ENCODE measurements at places on chromosomes 16 and 17. TPM values are rescaled to one million over a fixed set of nuclear protein-coding genes. Genes with fewer than 3 reads are reported as not detected.

Gene VTN
- 2.7 TPM for total RNA-seq

Gene CNTNAP1
- total RNA-seq: 16.4 TPM

Gene CCDC78
- 2.1 TPM for total RNA-seq

Gene NPW
- 2.9 TPM for total RNA-seq

GRCh38 chr16:24348545-24349290, 92.6 kb downstream of the CACNG3 start:
- no peak for DNase-seq

Gene ABCC11
- total RNA-seq: 0.29 TPM

DNA sequence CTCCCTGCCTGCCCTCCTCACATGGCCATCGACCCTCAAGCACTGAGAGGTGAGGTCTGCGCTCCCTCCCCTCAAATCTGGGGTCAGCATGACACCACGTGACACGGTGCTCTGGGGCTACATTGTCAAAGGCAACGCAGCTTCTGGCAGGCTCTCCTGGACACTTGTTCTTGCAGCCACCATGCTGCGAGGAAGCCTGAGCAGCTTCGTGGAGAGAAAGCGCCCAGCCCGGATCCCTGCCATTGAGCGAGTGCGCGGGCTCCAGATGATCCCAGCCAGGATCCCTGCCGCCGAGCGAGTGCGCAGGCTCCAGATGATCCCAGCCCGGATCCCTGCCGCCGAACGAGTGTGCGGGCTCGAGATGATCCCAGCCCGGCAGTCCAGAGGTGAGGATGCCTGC, 70.9 kb upstream of the METRNL start:
- DNase-seq: no peak

DNA sequence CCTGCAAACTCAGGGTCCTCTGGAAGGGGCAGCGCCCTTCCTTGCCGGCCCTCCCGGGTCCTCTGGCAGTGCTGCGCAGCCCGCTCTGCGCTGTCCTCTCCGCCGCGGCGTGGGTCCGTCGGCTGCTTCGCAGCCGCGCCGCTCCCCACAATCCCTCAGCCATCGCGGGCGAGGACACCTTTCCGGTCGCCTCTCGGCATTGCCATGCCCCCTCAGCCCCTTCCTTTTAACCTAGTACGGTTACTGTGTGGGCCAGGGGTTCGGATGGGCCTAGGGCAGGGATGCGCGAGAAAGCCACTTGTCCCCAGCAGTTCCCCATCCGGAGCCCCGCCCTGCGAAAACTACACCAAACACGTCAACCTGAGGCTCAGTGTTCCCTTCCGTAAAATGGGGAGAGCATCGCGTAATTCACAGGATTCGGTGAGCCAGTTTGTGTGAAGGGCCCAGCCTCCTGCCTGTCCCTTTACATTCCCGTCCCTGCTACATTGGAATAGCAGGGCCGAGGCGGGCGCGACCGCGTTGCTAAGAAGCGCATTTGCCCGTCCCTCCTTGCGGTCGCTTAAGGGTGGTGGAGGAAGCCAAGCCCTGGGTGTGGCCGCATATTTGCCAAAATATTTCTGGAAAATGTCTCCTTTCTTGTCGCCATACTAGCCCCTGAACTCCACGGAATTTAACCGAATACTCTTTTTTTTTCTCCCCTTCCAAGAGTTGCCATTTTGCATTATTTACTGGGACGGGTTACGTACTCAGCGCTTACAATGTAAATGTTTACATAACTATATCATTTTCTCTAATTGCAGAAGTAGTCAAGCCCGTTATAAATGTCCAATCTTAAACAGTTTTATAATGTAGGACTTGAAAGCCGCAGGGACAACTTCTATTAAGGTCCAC, 13.2 kb downstream of the COPZ2 start:
- peak; percentile 48 for DNase-seq

DNA sequence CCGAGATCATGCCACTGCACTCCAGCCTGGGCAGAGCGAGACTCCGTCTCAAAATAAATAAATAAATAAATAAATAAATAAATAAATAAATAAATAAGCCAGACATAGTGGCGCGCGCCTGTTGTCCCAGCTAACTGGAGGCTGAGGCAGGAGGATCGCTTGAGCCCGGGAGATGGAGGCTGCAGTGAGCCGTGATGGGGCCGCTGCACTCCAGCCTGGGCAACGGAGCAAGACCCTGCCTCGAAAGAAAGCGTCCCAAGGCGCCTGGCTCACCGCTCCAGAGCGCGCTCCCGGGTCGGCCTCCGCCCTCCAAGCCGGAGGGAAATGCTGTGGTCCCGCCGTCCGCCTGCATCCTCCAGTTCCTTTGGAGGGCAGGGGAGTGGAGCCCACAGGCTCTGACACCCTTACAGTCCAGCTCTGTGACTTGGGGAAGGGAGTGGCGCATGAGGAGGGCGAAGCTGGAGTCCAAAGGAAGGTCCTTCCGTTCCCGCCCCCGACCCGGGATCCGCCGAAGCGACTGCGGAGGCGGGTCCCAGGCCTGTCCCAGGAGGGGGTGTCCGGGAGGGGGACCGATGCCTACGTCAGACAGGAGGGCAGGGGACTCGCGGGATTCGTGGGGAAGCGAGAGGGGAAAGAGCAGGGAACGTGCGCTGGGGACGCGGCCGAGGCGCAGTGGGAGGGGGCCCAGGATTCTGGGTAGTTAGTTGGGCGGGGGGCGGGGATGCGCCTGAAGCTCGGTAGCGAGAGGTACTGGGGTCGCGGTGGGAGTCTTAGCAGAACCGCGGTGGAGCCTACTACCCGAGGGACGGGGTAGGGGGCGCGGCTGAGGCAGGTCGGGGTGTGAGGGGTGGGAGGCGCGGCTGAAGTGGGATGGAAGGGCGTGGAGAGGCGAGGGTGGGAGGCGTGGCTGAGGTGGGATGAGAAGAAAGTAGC, 8.4 kb upstream of the TRPV2 start:
- peak; percentile 29 for DNase-seq

Gene FOXC2
- total RNA-seq: 15.9 TPM

Gene DNAAF8
- 2.7 TPM for total RNA-seq

DNA sequence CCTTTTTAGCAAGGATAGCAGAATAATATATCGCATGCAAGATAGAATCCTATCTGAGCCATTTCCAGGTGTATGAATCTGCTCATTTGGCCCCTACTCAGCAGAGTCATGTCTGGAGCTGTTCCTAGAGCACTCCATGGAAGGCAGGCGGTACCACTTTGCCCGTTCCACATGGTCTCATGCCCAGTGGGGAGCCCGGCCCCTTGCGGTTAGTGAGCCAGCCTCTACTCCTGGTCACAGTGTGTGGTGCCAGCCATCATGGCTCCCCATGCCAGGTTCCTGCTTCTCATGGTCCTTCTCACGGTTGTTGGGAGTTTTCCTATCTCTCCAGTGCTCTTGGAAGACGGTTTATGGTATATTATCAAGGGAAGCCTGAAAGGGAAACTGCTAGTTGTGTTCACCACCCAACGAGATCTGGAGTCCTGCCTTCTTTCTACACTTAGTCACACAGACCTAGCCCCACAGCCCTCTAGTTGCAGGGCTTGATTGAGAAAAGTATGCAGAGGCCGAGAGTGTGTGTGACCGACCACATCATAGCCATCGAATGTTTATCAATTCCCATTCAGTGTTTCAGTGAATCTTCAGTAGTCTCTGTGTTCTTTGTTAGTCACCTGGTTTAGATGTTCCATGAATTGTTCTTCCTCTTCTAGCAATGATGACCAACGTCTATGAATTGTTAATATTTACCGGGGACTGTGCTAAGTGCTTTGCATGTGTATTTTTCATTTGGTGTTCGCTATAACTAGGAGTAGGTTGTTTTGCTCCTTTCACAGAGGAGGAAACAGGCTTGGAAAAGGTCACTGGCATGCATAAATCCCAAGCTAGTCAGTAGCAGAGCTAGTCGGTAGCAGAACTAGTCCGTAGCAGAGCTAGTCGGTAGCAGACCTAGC, 9.6 kb downstream of the JPT2 start:
- DNase-seq: no peak

DNA sequence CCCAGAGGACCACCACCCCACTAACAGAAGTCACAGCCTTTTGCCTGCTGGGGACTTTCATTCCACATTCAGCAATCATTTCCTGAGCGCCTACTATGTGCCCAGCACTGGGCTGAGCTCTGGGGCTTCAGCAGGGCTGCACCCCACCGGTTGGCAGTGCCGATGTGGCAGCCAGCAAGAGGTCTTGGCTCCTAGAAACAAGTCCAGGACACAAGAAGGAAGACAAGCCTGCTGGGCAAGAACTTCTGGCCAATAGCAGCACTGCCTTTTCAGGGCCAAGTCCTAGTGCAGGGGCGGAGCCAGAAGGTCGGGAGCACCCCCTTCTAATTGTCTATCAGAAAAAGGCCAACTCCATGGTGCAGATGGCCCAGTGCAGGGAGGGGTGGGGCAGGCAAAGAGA, 13.0 kb upstream of the HOXB9 start:
- no peak for DNase-seq

- DNase-seq: no peak
Observed at GRCh38 chr17:7130621-7131422, 16.2 kb upstream of the ASGR2 start.

GRCh38 chr17:12568358-12569251, 97.1 kb upstream of the MYOCD start:
- no peak for DNase-seq

- peak; percentile 45 for DNase-seq
Observed at GRCh38 chr17:29710891-29711418, 88.2 kb upstream of the CORO6 start.

DNA sequence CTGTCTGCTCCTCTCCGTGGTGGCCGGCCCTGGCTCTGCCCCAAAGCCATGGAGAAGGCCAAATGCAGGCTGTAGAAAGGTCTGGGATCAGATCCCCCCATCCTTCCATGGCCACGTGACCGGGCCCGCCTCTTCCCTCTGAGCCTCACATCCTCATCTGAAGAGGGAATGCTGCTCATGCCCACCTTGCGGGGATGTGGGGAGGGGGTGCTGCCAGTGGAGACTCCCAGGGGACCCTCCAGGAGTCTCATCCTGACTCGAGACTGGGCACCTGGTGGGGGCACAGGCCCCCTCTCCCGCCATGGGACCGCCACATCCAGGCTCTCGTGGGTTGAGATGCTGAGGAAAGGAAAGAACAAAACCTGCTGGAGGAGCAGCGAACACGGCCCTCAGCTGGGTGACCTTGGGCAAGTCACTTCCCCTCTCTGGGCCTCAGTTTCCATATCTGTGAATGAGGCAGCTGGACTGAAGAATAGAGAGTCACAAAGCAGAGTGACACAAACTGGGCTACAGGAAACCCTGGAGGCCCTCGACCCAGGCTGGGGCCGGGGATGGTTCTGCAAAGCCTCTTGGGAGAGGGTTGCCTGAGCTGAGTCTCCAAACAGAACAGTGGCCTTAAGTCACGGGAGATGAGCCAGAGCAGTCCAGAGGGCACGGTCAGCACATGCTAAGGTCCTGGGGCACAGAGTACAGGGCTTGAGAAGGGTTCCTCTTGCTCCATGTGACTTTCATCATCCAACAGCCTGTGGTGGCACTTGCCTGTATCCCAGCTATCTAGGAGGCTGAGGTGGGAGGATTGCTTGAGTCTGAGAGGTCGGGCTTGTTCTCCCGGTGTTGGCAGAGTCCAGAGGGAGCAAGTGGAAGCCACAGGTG, 30.1 kb downstream of the SOCS1 start:
- DNase-seq: no peak

Gene SLFN12
- total RNA-seq: 52.5 TPM

DNA sequence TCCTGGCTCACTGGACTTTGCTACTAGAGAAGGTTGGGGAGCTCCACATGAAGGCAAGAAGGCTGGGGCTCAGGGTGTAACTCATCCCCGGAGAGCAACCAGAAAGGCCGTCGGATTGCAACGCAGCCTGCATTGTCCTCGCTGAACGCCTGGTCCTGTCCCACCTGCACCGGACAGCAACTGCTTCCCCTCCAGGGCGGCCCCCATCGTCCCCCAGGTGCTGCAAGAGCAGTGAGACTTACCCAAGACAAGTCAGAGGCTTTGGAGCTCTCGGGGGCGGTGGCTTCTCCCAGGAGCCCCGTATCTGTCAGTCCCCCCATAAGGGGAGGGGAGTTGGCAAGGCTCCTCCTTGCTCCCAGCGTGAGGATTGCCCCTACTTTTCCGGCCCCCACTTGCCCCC, 18.4 kb downstream of the METRNL start:
- no peak for DNase-seq

DNA sequence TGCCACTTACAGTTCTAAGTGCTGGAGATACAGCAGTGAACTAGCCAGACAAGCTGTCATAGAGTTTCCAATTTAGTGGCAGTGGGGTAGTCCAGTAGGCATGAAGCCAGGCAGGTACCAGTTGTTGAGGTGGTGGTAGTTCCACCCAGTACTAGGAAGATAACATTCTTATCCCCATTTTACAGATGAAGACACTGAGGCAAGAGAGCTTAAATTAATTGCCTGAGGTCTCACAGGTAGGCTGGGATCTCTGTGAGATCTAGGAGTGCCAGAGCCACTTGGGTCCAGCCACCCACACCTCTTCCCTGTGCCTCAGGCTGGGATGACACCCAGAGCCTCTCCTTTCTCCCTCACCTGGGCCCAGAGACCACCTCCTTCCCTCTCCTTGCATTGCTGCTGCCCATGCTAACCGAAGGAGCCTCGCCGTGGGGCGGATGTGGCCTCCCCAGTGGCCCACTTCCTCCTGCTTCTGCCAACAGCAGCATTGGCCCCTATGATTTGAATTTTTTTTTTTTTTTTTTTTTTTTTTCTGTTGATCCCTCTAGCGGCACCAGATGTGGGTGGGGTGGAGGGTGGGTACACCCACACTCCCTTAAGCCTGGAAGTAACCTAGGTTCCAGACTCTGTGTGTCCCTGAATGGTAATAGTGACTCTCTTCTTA, 114.0 kb downstream of the PRKCB start:
- DNase-seq: no peak

DNA sequence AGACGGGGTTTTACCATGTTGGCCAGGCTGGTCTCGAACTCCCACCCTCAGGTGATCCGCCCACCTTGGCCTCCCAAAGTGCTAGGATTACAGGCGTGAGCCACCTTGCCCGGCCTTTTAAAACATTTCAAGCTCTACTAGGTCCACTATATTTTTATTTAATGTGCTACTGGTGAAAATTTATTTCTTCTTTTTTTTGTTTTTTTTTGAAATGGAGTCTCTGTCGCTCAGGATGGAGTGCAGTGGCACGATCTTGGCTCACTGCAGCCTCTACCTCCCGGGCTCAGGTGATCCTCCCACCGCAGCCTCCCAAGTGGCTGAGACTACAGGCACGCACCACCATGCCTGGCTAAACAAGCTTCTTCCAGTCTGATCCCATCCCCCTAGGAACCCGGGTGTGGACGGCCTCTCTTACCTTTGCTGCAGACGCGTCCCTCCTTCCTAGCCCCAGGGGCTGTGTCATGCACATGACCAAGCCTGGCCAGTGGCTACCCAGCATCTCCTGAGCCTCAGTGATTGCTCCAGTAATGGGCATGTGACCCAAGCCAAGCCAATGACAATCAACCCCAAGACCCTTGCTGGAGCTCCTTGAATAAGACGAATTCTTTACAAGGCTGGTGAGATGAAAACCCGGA, 40.1 kb upstream of the LITAF start:
- no peak for DNase-seq

GRCh38 chr16:47363761-47364160, 97.1 kb downstream of the ITFG1 start:
- DNase-seq: no peak

Gene SCGB1C2
- total RNA-seq: not detected

DNA sequence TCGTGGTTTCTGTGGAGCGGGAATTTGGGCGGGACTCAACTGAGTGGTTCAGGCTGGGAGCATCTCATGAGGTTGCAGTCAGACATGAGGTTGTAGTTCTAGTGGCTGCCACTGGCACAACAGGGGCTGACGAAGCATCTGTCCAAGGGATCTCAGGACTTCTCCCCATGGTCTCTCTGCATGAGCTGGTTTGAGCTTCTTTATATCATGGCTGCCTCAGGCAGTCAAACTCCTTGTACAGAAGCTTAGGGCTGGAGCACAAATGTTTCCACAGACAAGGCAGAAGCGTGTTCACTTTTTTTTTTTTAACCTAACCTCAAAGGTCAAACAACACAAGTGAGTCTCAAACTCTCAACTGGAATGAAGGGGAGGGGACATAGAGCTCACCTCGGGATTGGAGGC, 243.3 kb downstream of the MSI2 start:
- DNase-seq: peak; percentile 49

Data from astrocyte (in vitro differentiated cells and primary cell).